Activated naive CD4-positive, alpha-beta T cell treated with anti-CD3 and anti-CD28 coated beads, Interleukin-2, amount 50 U/mL, for 16 hours (primary cell): ENCODE measurements at places on chromosomes 5 and 9.

GRCh38 chr5:150107909-150108447, 21.6 kb upstream of the CSF1R start:
- no peak for DNase-seq

GRCh38 chr9:37501957-37502596, 16.3 kb downstream of the POLR1E start:
- no peak for DNase-seq

DNA sequence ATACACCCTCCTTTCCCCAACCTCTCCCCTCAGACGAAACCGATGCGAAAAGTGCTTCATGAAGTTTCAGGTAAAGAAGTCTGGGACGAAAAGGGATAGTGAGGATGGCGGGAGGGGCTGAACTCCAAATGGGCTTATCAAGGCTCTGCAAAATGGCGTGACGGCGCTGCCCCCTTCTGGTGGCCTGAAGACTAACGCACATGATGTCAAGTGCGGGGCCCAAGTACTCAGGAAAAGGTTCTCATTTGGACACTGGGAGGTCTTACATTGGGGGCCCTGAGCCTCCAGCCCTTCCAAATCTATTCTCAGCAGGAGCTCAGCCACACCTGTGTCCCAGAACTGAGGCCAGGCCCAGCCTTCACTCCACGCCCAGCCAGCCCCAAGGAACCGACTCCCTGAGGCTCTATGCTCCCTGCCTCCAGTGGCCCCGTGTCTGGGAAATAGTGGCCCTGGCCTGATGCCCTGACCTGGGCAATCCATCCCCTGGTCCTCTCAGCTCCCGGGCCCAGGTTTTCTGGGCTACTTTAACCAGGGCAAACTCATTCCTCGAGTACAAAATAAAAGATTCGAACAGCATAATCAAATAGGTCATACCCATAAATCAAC, 119.9 kb downstream of the KCNIP1 start:
- DNase-seq = no peak

GRCh38 chr5:179762781-179763176, 30.2 kb downstream of the MAML1 start:
- DNase-seq = no peak

- DNase-seq = no peak
These were observed 562.8 kb downstream of the PTPRD start for GRCh38 chr9:10050016-10050415.

DNA sequence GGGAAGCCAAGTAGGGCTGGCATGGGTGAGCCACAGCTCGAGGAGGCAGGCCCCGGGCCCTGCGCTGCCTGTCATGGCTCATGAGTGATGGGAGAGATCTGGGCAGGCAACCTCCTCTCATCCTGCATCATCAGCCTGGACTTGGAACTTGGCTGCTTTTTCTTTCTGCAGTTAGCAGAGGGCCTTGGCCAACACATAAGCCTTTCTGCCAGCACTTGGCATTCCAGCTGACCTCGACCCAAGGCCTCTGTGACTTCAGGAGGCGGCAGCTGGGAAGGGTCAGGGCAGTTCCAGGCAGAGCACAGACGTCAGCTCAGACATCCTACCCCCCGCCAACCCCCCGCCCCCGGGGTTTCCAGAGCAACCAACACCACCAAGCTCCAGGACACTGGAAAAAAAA, 7.6 kb downstream of the S1PR3 start:
- DNase-seq = no peak

DNA sequence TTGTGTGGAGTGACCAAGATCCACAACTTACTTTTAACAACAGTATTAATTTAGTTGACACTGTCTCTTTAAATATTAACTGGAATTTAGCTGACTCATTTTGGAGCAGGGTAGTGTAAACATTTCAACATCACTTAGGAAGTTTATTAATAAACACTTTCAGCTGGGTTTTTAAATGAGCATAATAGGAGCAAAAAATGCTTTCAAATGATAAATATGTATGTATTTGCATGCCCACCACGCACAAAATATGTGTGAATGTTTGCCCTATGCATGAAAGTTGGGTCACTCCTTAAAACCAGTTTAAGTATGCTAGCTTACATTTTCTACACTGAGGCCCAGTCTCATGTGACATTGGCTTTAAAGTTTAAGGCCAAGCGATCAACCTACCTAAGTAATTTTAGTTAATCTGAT, 2.9 kb downstream of the ZFAND5 start:
- DNase-seq = no peak

DNA sequence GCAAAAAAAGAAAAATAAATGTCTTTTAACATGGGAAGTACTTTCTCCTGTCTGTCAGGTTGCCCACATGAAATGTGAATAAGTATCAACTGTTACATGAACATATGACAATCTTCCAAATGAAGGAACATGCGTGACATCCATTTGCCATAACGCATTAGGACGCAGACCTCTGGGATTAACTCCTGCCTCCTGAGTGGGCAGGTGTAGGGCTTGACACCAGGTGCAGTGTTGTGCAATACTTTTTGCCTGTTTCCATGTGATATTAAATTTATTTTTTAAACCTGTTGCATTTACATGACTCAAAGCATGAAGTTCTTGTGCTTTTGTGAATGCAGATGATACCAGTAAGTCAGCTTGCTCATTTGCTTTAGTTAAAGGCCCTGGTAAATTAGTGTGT, 8.7 kb upstream of the TMEM141 start:
- DNase-seq = no peak

DNA sequence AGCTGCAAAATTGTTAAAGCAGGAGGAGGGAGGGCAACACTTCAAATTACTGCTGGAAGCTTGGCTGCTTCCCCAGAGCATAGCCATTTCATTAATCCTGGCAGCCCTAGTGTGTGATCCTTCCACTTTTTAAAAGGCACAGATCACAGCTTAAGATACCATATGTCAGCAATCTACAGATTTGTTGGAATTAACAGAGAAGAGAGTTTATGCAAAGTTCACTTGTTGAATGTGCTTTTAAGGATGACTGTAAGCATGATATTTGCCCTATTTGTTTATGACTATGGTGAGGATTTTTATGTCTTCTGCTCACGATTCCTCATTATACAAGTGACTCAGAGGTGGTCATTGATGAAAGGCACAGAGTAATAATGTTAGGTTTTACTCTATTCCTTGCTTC, 156.0 kb upstream of the CDKN2B start:
- no peak for DNase-seq

- DNase-seq = no peak
These were observed 60.6 kb downstream of the HSD17B3 start for GRCh38 chr9:96241391-96241809.

DNA sequence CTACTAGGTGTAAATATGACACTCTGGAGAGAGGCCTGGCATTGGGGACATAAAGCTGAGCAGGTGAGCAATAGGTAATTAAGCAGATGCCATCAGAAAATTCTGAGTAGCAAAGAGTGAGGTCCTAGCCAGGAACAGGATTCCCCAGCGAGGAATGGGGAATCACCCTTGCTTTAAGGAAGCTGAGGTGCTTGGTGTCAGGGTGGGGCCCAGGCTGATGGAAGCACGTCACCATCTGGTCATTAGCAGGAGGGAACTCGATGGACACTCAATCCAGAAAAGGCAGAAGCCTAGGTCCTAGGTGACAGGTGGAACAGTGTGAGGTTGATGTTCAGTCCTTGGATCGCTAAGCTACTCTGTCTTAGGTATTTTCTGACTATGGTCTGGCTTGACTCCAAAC, 562.7 kb upstream of the DAP start:
- DNase-seq = no peak

- no peak for DNase-seq
These were observed 291.9 kb upstream of the PDE4D start for GRCh38 chr5:60185231-60186099.

GRCh38 chr5:103245761-103246160, 12.8 kb upstream of the MACIR start:
- DNase-seq = no peak

GRCh38 chr5:32383586-32383985, 61.0 kb downstream of the ZFR start:
- no peak for DNase-seq

GRCh38 chr5:2128686-2129355, 246.1 kb upstream of the IRX4 start:
- no peak for DNase-seq

GRCh38 chr5:110356677-110357076, 369.8 kb downstream of the TMEM232 start:
- no peak for DNase-seq

GRCh38 chr5:957748-958485, 50.7 kb upstream of the NKD2 start:
- no peak for DNase-seq

GRCh38 chr5:174383210-174384167, 338.0 kb downstream of the NSG2 start:
- DNase-seq = no peak

- DNase-seq = no peak
These were observed 87.1 kb downstream of the OSMR start for GRCh38 chr5:38932854-38933408.

DNA sequence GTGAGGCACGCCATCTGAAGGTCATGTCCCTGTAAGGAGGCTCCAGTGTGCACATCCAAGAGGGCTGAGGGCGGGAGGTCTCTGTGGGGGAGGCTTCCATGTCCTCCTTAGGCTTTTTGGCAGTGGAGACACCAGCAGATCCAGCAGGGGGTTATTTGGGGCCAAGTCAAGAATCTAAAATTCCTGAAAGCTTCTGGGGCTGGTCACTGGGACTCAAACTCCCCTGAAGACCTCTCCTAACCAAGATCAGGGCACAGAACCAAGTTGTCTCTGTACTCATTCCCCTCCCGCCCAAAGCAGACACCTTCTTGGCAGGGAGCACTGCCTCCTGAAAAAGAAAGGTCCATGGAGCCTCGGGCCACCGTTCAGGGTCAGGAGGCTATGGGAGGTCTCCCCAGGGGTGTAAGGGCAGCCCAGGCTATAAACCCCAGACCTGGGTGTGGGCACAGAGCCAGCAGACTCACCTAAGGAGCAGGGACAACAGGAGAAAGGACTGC, 127.4 kb upstream of the ADRA1B start:
- no peak for DNase-seq

DNA sequence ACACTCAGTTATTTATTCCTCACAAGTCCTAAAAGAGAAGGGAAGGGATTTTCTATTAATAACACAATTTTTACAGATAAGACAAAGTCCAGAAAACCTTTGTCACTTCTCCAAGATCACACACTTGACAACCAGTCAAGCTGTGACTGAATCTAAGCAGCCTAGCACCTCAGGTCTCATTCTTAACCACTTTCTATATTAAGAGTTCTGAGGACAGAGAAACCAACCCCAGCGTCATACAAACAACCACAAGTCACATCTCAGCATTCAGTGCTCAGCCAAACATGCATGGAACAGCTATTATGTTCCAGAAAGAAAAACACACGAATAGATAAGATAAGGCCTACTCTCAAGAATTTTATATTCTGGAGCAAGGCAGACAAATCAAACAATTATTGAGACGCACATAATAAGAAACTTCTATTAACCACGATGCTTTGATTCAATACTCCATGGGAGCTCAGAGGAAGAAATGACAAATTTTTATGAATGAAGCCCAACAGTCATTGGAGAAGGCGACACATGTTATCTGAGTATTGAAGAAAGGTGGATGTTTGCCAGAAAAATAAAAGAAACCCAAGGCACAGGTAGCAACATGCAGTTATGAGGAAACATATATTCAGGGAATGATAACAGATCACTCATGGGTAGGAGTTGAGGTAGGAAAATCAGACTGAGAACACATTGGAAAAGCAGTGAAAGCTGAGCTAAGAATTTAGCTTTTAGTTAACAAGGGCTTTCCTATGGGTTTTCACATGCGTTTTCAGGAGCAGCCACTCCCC, 113.1 kb downstream of the HTR4 start:
- no peak for DNase-seq

DNA sequence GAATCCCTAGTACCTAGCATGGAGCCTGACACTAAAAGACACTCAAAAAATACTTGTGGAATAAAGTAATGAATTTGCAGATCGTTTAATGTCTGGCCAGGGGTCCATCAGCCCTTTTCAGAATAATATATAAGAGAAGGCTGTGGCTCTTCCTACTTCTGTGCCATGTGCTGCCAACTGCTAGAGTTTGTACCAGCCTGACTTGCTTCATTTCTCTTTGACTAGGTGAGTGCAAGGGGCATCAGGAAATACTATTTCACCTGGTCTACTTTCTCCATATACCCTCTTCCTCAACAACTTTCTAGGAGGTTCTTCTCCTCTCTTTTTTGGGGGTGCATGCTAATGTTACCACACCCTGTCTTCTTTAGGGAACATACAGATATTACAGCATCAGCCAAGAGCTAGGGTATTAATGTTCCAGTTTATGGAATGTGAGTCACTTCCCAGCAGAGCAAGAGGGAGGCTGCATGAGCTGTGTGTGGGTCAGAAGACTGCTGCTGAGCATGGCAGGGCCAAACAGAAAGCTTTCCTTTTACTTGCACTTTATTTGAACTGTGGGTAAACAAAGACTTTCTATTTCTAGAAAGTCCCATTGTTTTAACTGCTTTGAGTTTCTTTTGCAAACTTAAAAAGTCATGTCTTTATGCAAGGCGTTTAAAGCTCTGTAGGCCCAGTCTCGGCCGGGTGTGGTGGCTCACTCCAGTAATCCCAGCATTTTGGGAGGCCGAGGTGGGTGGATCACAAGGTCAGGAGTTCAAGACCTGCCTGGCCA, 158.9 kb downstream of the ADAMTSL1 start:
- no peak for DNase-seq

- no peak for DNase-seq
These were observed 63.0 kb upstream of the BASP1 start for GRCh38 chr5:17154211-17154996.

- DNase-seq = no peak
These were observed 49.3 kb downstream of the RASGEF1C start for GRCh38 chr5:180159756-180160155.

DNA sequence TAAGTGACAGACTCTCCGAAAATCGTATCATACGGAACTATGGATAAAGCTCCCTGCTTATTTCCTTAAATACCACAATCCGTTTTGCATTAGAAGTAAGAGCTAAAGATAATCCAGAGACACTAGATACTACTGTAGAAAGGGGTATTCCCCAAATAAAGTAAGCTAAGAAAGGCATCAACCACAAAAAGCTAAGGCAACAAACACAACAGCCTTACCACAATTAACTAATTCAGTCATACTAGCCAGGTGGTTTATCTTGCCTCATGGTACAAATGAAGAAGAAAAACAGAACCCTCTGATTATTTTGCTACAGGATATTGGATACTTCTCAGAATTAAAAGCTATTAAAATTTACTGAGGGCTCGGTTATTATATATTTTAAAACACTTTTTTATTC, 14.1 kb downstream of the ERP44 start:
- DNase-seq = no peak

DNA sequence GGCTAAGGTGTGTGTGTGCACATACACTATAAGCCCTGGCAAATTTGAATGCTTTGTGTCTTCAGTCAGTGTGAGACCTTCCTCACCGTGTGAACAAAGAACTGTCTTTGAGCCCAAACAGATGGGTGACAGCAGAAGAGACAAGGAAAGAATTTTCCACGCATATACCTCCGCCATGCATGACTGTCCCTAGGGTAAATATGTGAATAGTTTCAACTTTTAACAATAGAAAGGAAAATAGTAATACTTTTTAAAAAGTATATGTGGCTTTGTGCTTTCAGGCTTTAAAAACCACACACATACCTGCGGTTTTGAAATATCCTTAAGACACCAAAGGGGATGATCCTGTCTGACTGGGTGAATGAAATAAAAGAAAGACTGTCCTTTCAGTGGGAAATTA, 438.6 kb upstream of the MPDZ start:
- no peak for DNase-seq
